ENCODE measurements at places on chromosomes 3 and 15.

- DNase-seq: no peak
Observed at GRCh38 chr15:59013246-59013873, 25.9 kb downstream of the RNF111 start.

DNA sequence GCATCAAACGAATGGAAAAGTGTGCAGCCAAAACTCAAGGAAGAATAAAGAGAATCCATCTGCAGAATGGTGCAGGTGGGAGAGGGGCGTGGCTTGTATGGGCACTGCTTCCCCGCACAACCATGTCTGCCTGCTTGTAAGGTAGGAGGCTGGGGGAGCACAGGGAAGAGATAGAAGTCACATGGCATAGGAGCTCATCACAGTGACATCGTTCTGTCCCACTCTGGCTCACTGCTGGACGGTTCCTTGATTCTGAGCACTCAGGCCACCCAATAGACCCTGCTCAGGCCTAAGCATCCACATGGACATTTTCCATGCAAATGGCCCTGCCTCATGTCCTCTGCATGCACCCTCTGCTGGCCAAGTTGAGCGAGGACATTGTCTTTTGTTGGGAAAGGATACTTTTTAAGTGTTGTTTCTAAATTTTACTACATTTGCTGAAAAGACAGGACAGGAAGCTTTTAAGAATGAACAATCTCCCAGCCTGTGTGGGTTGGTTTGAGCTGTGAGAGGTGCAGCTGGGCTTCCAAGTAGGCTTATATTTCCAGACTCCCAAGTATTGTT lies 3.1 kb downstream of the MYLK start:
- no peak for DNase-seq

- DNase-seq: no peak
Observed at GRCh38 chr15:69164807-69165636, 4.6 kb downstream of the GLCE start.

- DNase-seq: peak; percentile 26
Observed at GRCh38 chr15:82108489-82109078, 62.8 kb upstream of the MEX3B start.

DNA sequence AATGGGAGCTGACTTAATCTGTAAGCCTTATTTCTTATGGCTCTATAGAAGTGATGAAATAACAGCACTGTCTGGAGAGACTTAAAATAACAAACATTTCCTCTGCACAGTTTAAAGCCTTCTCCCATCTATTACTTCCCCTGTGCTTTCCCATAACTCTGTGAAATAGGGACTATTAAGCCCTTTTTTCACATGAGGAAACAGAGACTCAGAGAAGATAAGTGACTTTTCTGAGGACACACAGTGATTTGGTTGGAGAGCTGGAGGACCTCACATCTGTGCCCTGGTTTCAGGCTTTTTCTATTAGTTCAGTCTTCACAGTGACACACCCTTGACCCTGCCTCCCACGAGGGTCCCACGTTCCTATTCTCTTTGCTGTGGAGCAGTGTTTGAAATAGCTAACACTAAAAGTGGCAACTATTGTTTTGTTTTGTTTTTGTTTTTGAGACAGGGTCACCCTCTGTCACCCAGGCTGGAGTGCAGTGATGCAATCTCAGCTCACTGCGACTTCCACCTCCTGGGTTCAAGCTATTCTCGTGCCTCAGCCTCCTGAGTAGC lies 82.9 kb downstream of the ST6GAL1 start:
- no peak for DNase-seq

GRCh38 chr15:29888646-29889045 lies 66.4 kb upstream of the TJP1 start:
- no peak for DNase-seq

GRCh38 chr3:151798466-151798865 lies 15.4 kb upstream of the AADAC start:
- DNase-seq: no peak

GRCh38 chr15:35958021-35958420 lies 412.1 kb upstream of the DPH6 start:
- DNase-seq: no peak

- no peak for DNase-seq
Observed at GRCh38 chr15:93235926-93236780, 147.1 kb upstream of the RGMA start.

GRCh38 chr3:31132132-31132769 lies 237.8 kb upstream of the GADL1 start:
- no peak for DNase-seq

DNA sequence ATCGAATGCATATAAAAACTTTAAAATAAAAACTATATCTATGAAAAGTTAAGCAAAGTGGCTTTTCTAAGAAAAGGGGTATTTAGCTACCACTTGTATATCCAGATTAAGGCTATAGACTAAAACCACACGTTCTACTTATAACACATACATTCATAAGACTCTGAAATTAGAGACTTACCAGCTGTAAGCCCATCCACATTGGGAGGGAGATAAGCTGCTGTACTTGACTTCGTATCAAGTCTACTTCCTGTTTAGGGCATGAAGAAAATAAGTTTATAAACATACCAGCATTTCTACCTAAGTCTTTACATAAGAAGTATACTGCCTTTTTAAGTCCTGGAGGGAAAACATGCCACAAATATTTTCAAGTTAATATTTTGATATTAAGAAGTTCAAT lies 27.7 kb downstream of the AQR start:
- no peak for DNase-seq

- no peak for DNase-seq
Observed at GRCh38 chr3:36097209-36097608, 283.1 kb upstream of the STAC start.

DNA sequence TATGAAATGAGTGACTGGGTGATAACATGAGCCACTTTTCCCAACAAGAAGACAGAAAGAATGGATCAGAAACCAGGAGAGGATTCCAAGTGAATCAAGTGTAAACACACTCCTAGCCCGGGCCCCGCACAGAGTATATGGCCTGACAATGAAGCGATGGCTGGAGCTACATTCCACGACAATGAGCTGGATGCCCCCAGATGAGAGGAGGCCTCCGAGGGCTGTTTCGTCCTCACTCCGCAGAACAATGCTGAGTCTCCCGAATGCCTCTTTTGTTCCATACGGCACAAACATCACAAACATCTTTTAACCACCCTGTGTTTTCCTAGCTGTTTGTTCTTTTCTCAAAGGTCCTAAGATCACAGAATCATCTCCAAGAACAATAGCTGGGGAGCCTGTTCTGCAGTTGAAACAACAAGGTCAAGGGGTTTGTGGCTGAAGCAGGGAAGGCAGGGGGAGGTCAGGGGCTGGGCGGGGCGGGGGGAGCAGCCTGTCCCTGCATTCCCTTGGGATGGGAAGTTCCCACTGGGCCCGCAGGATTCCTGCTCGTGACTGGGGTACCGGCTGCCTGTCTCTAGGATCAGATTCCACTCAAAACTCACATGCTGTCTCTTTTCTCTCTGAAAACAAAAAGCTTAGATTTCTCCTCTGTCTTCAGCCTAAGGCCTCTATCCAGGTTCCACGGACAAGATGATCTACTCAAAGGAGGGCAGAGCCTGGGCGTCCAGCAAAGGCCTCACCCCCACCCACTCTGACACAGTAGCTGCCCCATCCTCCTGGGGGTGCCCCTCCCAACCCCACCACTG lies 151.3 kb downstream of the XXYLT1 start:
- DNase-seq: no peak

GRCh38 chr15:36156879-36157427 lies 422.5 kb upstream of the CDIN1 start:
- no peak for DNase-seq

DNA sequence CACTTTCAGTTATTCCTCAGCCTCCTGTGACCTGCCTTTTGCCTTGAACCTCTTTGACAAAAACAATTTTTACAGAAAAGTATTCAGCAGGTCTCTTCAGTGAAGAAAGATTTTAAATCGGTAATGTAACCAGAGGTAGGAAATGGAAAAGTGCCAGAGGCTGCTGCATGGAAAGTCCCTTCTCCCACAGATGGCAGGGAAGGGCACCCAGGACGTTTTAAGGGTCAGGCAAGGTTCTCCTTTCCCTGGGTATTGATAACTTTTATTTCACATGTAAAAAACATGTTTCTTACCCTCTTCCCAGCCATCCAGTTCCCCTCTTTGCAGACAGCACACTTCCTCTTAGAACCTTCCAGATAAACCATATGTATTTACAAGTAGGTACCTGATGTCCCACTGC lies 185.6 kb downstream of the OR4M2 start:
- no peak for DNase-seq

DNA sequence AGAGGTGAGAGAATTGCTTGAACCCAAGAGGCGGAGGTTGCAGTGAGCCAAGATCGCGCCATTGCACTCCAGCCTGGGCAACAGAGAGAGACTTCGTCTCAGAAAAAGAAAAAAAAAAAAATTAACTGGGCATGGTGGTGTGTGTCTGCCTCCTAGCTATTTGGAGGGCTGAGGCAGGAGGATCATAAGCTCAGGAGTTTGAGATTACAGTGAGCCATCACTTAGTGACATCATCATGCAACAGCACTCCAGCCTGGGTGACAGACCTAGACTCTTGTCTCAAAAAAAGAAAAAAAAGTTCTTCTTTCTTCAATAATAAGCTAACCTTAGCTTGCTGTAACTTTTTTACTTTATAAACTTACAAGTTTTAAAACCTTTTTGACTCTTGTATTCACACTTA lies 99.8 kb downstream of the SLMAP start:
- DNase-seq: no peak

DNA sequence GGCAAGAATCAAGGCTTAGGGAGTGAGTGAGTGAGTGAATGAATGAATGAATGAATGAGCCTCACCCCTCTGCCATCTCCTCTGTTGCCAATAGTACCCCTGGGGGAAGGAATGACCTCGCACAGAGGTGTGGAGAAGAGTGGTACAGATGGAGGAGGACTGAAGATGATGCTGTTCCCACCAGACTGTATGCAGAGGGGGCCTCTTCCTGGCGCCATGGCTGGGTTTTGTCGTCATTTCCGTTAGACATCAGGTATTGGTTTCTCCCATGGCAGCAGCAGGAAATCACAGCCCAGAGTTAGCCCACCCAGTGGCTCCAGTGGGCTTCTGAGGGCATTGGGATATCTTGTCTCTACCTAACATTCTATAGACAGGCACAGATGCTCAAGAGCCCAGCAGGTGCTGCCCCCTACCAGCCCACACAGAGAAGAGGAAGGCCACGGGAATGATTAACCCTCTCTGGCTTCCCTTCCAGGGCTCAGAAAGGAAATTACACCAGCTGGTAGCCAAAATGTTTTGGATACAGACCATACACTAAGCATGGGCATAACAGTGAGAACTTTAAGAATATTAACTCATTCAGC lies 109.8 kb upstream of the SLC6A11 start:
- DNase-seq: no peak

DNA sequence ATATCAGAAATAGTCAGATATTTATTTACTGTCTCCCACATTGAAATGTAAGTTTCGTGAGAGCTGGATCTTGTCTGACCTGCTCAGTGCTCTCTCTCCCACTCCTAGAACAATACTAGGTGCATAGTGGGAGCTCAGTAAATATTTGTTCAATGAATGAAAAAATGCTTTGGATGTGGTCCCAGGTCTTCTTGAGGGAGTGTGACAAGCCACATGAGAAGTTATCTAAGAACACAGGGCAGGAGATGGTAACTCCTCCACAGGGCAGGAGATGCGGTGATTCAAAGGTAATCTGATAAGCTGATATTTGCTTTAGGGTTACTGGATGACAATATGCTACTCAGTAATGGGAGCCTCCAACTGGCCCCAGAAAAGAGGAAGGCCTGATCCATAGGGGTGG lies 25.8 kb upstream of the PLA2G4E start:
- no peak for DNase-seq

- no peak for DNase-seq
Observed at GRCh38 chr15:99110581-99111320, 5.9 kb downstream of the SYNM start.

DNA sequence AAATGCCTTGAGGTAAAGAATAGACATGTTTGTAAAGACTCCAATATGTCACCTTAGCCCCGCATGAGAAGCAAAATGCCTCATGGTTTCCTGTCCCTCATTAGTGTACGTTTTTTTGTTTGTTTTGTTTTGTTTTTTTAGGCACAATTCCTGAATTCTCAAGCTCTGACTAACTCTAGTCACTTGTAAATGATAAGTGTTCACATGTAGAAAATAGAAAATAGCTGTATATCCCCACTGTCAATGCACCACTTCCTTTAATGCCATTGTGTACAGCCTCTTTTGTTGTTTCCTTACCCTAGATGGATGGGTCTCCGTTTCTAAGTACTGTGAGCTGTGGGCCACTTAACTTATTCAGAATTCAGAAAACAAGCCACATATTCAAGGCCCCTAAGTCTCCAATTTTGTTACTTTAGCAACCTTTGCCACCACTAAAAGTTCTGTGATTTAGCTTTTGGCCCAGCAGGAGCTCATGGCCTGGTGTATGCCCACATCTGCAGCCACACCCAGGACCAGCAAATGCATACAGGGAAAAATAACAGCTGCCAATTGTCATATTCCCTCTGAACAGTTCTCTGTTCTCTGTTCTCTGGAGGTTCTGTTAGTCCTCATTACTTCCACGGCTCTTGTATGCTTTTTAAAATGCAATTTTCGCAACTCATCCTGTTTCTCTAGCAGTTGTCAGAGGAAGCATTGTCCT lies 655.5 kb downstream of the GBE1 start:
- DNase-seq: no peak

- DNase-seq: no peak
Observed at GRCh38 chr3:173902871-173903270, 505.3 kb downstream of the NLGN1 start.

- DNase-seq: no peak
Observed at GRCh38 chr15:77001966-77002365, 7.0 kb downstream of the PSTPIP1 start.

GRCh38 chr3:174208161-174208560 lies 651.0 kb upstream of the NAALADL2 start:
- no peak for DNase-seq

DNA sequence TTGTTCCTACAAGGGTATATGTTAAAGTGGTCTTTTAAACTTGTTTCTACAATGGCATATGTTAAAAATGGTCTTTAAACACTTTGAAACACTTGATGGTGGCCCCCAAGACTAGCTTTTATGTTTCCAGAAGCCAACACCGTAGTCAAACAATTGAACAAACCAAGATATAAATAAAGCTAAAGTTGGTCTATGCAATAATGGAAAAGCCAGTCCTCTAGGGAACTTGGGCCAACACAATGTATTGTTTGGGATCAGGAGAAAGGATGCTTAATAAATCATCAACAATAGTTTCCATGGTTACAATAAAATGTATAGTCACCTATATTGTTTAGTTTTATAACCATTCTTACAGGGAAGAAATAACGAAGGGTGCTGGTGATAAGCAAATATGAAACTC lies 137.2 kb downstream of the RORA start:
- no peak for DNase-seq

GRCh38 chr3:17546500-17547255 lies 195.8 kb downstream of the TBC1D5 start:
- DNase-seq: no peak

DNA sequence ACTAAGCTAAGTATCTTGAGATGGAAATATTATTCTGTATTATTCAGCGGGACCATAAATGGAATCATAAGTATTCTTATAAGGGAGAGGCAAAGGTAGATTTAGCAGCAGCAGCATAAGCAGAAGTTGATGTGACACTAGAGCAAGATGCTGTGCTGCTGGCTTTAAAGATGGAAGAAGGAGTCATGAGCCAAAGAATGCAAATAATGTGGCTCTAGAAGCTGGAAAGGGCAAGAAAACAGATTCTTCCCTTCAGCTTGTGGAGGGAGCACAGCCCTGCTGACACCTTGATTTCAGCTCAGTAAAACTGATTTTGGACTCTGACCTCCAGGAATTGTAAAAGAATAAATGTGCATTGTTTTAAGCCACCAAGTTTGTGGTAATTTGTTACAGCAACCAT lies 144.2 kb upstream of the ANKRD28 start:
- no peak for DNase-seq

- no peak for DNase-seq
Observed at GRCh38 chr15:59997070-59997701, 6.9 kb upstream of the FOXB1 start.

All from stimulated activated CD4-positive, alpha-beta T cell treated with anti-CD3 and anti-CD28 coated beads, Interleukin-15, amount 100 ng/mL, for 1 hour (primary cell).